ENCODE measurements at places on chromosomes 11 and 22.

- DNase-seq, result no peak
These were observed 17.6 kb downstream of the PGA5 start for GRCh38 chr11:61258546-61258945.

- no peak for DNase-seq
These were observed 48.1 kb upstream of the ALKBH3 start for GRCh38 chr11:43832536-43832935.

DNA sequence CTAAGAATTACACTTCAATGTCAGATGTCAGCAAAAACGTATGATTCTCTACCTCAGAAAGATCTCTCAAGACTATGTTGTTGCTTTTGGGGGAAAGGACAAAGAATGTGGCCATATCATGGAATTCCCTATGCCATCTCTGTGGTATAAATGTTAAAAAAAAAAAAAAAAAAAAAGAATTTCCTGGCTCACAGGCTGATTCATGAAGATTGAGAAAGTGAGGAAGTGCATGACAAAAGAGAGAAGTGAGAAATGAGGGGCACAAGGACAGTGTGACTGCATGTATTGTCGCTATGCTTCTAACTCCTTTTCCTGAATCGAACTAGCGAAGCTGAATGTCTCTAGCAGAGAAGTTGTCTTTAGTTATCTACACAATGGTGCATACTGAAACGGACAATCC, 80.6 kb upstream of the CARD18 start:
- DNase-seq, result peak; percentile 19

DNA sequence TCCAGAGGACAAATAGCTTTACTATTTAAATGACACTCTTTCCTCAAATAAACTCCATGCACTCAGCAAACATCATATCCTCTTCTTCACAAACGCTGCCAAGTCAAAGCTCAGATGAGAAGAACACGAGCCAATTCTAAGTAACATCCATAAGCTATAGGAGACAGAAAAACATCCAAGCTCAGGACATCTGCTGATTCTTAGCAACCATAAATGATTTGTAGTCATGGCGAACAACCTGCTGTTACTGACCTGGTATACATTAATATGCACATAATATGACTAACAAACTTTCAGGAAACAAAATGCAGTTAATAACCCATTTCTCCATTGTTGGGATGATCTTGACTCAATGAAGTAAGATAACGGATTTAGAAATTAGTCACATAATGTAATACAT, 6.7 kb downstream of the GALNT18 start:
- no peak for DNase-seq

- no peak for DNase-seq
These were observed 47.3 kb downstream of the TSPAN18 start for GRCh38 chr11:44774108-44774507.

GRCh38 chr11:90134478-90135003, at the start of gene NAALAD2:
Gene NAALAD2 (plus strand): TSS chr11:90134663. CDS start chr11:90134759, 96 bp downstream.
- no peak for DNase-seq
